ENCODE measurements at places on chromosomes 7 and 10.

DNA sequence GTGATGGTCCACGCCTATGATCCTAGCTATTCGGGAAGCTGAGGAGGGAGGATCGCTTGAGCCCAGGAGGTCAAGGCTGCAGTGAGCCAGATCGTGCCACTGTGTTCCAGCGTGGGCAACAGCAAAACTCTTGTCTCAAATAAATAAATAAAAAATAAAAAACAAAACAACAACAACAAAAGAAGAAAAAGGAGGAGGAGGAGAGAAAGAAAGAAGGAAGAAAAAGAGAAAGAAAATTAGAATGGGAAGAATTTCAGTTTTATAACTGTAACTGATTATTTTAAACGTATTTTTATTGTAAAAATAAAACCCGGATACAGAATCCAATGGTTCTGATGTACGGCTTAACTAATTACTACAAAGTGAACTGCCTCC, 37.2 kb upstream of the PSAP start:
- DNase-seq = no peak

- peak; percentile 86 for DNase-seq
Measured at GRCh38 chr10:103696411-103697145, 158.8 kb downstream of the SH3PXD2A start.

DNA sequence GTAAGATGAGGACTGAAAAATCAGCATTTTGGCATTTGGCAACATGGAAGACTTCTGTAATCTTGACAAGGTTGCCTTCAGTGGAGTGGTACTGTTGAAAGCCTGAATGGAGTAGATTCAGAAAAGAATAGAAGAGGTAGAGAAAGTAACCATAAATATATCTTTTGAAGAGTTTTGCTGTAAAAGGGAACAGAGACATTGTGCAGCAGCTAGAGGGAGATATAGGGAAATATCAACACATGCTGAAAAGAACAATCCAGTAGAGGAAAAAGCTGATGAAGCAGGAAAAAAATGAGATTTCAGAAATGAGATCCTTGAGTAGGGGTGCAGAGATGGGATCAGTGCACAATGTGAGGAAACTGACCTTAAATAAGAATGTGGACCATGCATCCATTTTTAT, 60.0 kb downstream of the RAPGEF5 start:
- peak; percentile 20 for DNase-seq

- peak; percentile 57 for DNase-seq
Measured at GRCh38 chr10:60446851-60447250, 57.2 kb upstream of the ANK3 start.

- peak; percentile 21 for DNase-seq
Measured at GRCh38 chr10:92997620-92998019, 63.0 kb upstream of the CYP26C1 start.

DNA sequence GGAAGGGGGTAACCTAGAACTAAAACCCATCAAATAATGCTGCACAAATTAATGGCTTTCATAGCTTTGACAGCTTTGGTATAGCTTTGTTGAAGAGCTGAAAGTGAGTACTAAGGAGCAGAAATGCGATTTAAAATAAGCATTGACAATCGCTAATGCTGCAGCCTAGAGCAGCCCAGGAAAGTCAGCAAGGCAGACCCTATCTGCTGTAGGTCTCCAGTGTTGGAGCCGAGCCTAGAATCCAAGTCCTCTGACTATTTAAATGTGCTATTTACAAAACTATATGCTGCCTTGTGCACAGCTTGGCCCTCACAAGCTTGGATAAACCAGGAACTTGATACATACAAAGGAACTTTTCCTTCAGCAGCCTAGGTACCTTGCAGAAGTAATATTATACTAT, 64.9 kb upstream of the ASAH2 start:
- no peak for DNase-seq

DNA sequence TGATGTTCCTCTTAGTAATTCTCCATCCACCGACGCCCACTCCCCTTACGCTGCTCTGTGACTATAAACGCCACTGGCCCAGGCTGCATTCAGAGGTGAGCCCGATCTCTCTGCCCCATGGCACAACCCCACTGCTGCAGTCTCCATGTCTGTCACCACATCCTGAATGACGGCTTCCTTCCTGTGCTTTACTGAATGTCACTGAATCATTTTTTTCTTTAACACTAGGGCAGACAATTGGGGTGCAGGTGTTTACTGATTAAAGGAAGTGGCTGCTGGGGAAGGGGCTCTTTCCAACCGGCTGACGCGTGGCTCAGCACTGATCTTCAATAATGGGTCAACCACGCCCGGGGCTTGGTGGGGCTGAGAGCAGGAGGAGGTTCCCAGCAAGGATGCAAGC, 208.3 kb downstream of the USP6NL start:
- DNase-seq = peak; percentile 96

All from Kasumi-1 (cell line).